Glomerular endothelial cell (primary cell): ENCODE measurements at places on chromosomes 6 and 20. TPM values are rescaled to one million over a fixed set of nuclear protein-coding genes. Genes with fewer than 3 reads are reported as not detected.

DNA sequence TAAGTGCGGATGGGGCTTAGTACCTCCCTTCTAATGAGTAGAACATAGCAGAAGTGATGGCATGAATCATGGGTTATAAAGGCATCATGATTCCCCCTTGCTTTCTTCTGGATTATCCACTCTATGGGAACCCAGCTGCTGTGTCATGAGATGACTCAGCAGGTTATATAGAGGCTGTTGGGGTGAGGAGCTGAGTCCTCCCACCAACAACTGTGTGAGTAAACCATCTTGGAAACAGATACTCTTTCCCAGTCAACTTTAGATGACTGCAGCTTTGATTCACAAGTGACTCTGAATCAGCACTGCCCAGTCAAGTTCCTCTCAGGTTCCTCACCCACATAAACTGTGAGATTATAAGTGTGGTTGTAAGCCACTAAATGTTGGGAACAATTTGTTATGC is 46.3 kb downstream of the FAM83B start:
- DNase-seq, result no peak

DNA sequence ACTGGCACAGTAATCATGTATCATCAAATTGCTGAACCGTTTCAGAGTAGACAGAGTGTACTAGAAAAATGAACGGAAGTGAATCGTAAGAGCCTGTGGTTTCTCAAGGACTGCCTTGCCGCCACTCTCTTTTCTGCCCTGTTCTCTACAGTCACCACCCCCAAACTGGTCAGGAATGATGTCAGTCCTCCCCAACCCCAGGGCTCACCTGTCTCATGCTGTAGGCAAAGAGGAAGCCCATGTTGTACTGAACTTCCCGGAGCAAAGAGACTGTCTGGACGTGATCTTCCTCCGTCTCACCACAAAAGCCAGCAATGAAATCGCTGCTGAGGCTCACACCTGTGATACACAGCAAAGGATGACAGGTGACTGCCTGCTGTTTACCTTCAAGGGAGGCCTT is 31.0 kb downstream of the CDK5RAP1 start:
- DNase-seq, result no peak

The PCSK2 gene
- not detected in 2 replicates for total RNA-seq

- no peak for DNase-seq
Observed at GRCh38 chr20:32596681-32597252, 11.6 kb upstream of the NOL4L start.

The TFAP2D gene
- not detected in 2 replicates for total RNA-seq

DNA sequence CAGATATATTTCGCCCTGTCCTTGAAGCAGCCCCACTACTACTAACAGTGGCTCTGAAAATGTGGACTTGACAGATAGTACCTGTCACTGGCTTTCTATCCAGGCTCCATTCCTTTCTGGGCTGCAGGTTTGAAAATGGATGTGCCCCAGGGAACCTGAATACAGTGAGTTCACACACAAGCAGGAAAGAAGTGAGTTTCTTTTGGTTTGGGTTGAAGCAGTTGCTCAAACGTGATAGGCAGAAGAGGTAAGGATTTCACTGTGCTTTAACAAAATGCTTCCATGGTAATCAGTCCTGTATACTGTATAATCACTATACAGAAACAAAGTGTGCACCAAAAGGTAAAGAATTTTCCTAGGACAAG is 382.9 kb downstream of the PRKN start:
- no peak for DNase-seq
